ENCODE measurements at places on chromosomes 6 and 20.

GRCh38 chr20:57007171-57007540, 259.3 kb downstream of the BMP7 start:
- DNase-seq: no peak

DNA sequence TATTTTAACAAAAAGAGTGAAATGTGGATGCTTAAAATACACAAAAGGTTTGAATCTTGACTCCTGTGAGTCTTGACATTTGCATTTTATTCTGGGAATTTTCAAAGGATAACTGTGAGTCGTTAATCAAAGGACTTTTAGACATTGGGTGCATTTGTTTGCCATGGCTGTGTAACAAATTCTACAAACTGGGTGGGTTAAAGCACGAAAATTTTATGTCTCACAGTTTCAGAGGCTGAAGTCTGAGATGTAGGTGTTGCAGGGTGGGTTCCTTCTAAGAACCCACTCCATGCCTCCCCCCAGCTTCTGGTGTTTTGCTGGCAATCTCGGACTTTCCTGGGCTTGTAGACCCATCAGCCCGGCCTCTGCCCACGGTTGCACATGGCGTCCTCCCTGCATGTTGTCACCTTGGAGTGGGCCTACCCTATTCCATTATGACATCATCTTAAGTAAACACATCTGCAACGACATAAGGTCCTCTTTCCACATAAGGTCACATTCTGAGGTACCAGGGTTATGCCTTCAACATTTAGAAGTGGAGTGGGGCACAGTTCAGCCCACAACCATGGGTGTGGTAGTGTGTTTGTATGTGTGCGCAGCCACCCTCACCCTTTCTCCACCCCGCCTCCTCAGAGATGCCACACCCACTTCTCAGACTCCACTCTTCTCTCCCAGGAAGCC, 113.1 kb downstream of the FOXA2 start:
- no peak for DNase-seq

GRCh38 chr6:26257272-26257671, 107.7 kb upstream of the BTN3A2 start:
- DNase-seq: no peak

GRCh38 chr6:156783958-156784357, 6.8 kb downstream of the ARID1B start:
- no peak for DNase-seq

GRCh38 chr6:170147056-170147787, 143.7 kb downstream of the DLL1 start:
- DNase-seq: peak; percentile 45

- no peak for DNase-seq
These were observed 126.0 kb downstream of the CD83 start for GRCh38 chr6:14243597-14243996.

- no peak for DNase-seq
These were observed 51.7 kb upstream of the TBX18 start for GRCh38 chr6:84815896-84816735.

- DNase-seq: no peak
These were observed 102.2 kb downstream of the DOK5 start for GRCh38 chr20:54577637-54578036.

DNA sequence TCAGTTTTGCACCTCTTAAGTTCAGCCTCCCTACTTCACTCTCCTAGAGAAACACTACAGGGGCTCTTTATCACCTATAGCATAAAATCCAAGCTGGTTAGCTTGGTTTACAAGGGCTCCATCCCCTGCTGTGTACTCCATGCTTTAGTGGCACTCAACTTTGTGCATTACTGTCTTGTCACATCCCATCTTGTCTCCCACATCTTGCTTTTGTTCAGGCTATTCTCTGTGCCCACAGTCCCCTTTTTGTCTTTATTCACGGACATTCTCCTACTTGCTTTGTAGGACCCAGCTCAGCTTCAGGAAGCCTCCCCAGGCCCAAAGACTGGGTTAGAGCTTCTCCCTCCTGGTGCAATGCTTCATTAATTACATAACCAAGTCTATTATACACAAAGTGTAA, 107.9 kb upstream of the SPACA1 start:
- DNase-seq: no peak

DNA sequence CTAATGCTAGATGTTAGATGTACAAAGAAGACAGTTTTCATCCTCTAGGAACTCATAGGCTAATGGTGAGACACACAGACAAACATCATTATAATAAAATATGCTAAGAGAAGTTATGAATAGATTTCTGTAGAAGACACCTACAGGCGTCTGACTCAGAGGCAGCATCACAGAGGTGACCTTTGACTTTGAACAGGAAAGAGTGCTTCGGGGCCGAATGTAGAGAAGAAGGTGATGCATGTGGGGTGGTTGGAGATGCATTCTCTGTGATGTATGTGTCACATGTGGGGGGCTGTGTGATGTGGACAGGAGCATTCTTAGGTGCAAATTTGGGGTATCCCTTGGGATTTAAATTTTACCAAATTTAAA, 6.8 kb downstream of the GUCA1A start:
- no peak for DNase-seq

GRCh38 chr6:140062043-140063020, 687.9 kb upstream of the CITED2 start:
- no peak for DNase-seq

DNA sequence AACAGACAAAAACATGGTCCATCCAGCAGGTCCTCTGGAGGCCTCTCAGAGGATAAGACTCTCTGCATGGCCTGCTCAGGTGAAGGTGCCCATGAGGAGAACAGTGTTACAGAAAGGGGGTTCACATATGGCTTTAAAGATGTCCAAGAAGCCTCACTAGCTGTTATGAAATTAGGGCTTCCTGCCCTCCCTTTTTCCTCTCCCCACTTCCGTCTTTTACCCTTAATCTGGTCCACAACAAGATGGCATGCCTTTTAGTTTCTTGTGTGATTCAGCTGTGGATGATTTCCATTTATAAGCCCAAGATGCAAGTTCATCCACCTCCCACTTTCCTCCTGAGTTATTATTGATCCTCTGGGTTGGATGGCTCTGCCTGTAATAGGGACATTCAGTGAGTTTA, 14.0 kb downstream of the GCNT2 start:
- DNase-seq: no peak

- DNase-seq: no peak
These were observed 51.0 kb upstream of the SENP6 start for GRCh38 chr6:75550544-75551167.

GRCh38 chr6:24064832-24065231, 61.2 kb upstream of the NRSN1 start:
- DNase-seq: no peak

- no peak for DNase-seq
These were observed 40.6 kb downstream of the GJA10 start for GRCh38 chr6:89934685-89935366.

GRCh38 chr20:49581482-49581881, 13.5 kb upstream of the PTGIS start:
- no peak for DNase-seq

GRCh38 chr6:145138469-145139139, 596.7 kb downstream of the EPM2A start:
- no peak for DNase-seq

GRCh38 chr6:70371454-70372105, 41.7 kb upstream of the FAM135A start:
- DNase-seq: peak; percentile 41

DNA sequence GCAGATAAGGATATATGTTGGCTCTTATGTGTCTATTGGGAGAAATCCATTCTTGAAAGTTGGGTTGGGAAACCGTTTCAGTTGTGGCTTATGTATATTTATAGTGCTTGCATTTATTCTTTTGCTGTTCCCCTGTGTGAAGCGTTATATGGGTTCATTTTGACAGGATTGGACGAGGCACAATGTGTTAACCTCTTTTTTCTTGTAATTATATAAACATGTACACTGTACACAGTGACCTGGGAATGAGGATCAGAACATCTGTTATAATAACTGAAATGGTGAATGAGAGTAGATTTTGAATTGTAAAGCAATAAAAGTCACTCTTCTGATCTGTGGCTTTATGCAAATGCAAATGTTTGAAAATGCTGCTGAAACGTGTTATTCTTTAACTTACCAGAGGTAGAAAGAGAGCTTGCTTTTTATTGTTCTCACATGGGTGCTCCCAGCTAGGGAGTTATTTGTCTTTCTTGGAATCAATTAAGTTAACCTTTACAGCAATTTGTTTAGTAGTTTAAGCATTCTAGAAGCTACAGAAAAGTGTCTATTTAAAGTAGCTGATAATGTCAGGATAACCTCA, 213.7 kb downstream of the GRIK2 start:
- DNase-seq: no peak
